ENCODE measurements at places on chromosomes 2 and 18.

DNA sequence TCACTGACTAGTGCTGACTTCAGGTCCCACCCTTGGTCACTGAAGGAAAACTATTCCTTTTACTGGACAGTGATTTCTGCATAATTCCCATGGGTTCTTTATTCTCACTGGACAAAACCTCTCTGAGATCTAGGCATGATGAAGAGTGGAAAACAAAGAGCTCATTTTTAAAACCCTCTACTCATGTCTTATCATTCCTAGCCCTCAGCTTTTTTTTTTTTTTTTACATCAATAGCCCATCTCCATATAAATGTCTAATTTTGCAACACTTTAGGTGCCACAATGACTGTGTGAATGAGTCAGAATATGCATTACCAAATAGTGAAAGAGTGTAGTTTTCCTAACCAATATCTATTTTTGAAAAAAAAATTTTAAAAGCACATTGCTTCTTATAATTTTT is 74.8 kb downstream of the TCF4 start:
- DNase-seq, result no peak

- no peak for DNase-seq
Observed at GRCh38 chr2:207896525-207897285, 127.0 kb upstream of the FZD5 start.

- DNase-seq, result no peak
Observed at GRCh38 chr2:53724536-53724935, 43.1 kb upstream of the CHAC2 start.

DNA sequence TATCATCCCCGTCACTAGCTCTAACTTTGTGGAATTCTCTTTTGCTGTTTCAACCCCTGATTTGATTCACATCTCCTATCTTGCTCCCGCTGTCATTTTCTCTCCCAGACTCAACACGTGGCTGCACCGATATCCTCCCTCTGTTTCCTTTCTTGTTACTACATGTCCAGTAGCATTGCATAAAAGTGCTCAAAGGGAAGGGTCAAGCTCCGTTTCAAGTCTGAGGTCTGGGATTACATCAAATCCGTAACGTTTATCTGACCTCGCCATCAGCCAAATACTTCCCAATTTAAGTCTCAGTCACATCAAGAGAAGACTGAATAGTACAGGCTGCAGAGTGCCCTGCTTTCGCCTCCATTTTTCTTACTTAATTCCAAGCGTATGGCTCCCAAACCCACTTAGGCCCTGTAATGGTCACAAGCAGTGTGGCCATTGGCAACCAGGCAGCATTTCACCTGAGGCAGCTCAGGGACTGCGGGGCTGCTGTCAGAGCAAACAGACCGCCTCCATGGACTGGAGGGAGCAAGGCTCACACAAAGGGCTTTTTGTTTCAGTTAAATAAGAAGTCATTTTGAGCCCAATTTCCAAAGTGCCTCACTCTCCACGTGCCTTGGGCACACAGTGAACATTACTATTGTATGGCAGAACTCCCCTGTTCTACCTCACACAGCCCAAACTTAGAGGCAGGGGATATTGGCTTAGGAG is 217.8 kb downstream of the BCL11A start:
- DNase-seq, result no peak

- no peak for DNase-seq
Observed at GRCh38 chr2:164875334-164876205, 33.9 kb upstream of the COBLL1 start.

GRCh38 chr2:208315081-208315788 is 49.2 kb downstream of the PIKFYVE start:
- no peak for DNase-seq

DNA sequence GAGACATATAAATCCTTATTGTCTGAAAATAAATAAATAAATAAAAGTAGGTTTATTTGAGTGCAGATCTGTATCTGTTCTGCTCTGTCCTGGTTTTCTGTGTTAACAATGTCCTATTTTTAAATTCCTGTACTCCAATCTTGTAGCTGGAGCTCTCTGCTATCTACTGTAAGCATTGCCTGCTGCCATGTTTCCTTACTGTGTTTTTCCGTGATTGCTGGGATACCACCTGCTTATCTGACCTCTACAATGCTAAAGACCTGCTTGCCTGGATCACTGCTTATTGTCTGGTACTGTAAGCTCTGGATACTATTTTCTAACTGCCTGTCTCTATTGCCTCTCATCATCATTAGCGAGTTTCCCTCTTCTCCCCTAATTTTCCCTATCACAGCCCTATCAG is 11.6 kb downstream of the PTPN4 start:
- no peak for DNase-seq

DNA sequence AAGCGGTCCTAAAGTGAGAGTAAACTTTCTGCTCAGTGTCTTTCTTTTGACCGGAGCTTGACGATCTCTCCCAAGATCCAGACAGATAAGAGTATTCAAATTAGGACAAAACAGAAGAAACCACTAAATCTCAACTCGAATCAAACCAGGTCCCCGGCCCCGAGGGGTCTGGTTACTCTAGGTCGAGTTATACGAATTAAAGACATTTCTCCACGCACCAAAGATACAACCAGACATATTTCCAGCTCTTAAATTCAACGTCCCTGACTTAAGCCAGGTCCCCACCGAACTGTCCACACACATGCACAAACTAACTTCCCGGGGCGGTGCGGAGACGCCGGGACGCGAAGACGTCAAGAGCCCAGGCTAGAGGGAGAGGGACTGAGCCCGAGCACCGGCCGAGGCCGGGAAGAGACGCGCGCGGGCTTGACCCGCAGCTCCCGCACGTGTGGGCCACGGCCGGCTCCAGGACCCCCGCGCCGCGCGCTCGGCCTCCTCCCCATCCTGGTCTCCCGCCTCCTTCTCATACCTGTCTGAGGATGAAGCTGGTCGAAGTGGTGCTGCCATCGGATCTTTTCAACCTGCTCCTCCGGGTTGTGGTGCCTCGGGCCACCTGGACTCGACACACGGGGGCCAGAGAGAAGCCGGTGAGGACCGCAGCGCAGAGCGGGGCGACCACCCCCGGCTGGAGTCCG is 896 bp downstream of the CACNB4 start:
- DNase-seq, result no peak

- no peak for DNase-seq
Observed at GRCh38 chr2:235218486-235218907, 266.7 kb downstream of the SH3BP4 start.

DNA sequence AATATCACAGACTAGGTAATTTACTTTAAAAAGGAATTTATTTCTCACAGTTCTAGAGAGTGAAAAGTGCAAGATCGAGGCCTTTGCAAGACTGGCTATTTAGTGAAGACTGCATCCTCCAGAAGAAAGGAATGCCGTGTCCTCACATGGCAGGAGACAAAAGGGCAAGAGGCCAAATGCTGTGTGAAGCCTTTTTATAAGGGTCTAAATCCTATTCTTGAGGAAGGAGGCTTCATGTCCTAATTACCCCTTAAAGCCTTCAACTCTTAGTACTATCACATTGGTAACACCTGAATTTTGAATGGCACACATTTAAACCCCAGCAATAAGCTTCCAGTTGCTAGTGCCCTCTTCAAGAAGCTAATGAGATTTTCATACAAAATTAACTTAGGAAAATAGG is 1882.3 kb upstream of the PIK3C3 start:
- no peak for DNase-seq

DNA sequence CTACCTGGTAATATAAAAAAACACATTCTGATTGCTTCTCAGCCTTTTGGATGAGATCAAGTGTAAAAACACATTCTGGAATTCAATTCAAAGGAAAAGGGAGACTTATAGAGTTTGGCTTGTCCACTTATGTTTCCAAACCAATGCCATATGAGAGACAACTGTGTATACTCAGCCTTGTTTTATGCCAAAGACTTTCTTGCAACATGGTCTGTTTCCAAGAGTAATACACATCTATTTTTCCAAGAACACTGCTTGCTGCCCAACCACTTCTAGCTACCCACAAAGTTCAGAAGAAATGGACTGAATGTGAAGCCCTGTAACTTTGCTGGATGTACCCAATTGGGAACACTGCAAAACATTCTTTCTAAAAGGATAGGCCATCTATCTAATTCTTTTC is 48.0 kb upstream of the GRB14 start:
- DNase-seq, result no peak

DNA sequence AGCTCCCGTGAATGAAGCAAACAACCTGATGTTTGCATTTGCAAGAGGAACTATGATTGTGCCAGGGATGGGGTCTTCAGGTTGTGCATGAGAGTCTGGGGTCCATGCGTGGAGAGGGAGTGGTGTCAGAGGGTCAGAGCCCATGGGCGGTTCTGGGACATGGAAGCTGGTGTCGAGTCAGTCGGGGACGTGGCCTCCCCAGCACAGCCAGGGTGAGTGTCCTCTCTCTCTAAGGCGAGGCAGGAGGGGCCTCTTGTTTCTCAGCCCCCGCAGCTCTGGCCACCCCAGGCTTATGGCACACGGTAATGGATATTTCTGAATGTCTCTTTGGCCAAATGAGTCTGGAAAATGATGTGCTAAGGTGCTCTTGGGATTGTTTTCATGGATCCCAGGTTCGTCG is 118.6 kb downstream of the RTP5 start:
- DNase-seq, result no peak

DNA sequence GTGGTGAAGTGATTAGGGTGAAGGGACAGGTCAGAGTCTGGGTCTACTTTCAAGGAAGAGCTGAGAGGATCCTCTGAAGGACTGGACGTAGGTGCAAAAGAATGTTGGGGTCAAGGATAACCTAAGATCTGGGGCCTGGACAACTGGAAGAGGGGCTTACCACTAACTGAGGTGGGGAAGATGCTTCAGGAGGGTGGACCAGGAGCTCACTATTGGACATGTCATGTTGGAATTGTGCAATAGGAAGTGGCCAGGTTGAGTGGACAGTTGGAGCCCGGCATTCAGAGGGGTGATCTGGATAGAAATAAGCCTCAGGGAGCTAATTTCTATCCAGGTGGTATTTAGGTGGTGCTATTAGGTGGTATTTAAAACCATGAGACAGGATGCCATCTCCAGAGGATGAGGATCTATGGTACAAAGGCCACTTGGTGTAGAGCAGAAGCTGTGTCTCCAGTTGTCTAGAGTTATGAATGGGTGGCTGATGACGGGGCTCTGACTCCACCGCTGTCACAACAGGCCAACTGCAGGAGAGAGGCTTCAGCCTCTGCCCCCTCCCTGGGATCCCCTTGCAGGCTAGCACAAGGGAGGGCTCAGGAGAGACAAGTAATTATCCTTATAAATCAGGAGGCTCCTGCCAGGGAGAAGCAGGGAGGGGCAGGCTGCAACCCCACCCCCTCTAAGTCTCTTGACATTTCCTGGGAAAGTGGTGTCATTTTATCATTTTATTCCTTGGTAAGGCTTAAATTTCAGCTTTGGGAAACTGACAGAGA is 158.0 kb downstream of the SMAD7 start:
- no peak for DNase-seq

GRCh38 chr2:148989882-148990493 is 48.5 kb upstream of the LYPD6B start:
- DNase-seq, result peak; percentile 15

- DNase-seq, result no peak
Observed at GRCh38 chr2:45588158-45588829, 22.8 kb downstream of the SRBD1 start.

- DNase-seq, result no peak
Observed at GRCh38 chr2:105573910-105574655, 170.6 kb upstream of the NCK2 start.

DNA sequence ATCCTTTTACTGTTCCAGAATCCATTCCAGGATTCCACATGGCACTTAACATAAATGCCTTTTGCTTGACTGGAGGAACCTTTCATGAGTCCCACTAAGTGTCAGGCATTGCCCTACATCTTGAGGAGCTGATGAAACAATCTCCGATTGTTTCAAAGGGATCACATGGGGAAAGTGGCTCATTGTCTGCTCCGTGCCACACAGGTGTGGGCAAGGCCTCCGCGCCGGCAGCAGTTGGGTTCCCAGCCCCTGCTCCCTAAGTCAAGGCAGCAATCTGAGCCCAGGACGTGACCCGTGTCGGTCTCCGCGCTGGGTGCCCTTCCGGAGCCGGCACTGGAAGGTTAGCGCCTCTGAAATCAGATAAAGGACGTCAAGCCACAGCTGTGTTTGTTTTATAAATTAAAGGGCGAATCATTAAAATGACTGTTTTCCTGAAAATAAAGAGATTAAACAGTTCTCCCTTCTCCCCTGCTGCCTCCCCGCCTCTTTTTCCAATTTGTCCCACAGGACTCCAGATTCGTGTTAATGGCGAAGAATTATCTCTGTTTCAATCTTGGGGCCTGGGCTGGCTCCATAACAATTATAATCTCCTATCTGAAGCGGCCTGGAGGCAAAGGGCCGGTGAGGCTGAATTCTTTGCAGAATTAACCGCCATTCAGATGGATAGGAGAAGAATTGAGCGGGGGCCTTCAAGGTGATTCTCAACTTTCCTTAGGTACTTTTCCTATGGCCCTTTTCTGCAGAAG is 84.3 kb upstream of the FZD7 start:
- DNase-seq, result no peak

DNA sequence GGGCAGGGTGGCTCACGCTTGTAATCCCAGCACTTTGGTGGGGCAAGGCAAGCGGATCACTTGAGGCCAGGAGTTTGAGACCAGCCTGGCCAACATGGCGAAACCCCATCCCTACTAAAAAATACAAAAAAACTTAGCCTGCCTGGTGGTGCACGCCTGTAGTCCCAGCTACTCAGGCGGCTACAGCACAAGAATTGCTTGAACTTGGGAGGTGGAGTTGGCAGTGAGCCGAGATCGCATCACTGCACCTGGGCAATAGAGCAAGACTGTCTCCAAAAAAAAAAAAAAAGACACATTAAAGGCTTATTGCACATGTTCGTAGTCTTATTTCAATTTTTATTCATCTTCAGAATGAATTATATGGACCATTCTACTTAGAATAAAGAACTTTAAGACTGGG is 110.2 kb downstream of the BMPR2 start:
- no peak for DNase-seq

DNA sequence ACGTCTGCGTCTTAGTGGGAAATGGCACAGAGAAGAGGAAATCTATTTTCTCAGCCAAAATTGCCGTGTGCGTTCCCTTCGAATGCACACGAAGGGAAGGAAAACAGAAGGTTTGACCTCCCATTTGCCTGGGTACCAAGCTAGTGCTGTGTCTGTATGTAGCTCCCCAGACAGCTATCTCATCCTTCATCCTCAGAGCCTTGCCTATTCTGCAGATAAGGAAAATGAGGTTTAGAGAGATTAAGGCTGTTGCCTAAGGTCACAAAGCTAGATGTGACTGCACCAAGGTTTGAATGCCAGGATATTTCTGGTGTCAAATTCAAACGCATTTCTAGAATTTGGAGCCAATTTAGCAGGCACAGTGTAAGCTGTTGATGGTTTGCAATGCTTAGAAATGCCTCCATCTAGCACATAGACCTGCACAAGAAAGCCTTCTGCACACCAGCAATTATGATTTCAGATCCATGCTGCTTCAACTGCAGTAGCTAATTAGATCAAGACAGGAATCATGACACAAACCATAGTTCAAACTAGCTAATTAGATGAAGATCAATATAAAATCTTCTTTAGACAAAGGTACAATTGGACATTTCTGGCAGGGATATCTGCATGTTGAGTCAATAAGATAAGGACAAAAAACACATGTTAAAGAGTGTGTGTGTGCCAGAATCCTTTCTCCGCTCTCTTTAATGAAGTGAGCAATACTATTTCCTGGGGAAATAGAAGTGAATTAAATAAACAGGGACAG is 115.1 kb downstream of the CMPK2 start:
- no peak for DNase-seq

- DNase-seq, result no peak
Observed at GRCh38 chr2:50263728-50264127, 768.2 kb downstream of the NRXN1 start.

Measured in effector CD8-positive, alpha-beta T cell (primary cell).